ENCODE measurements at places on chromosomes 16 and 17. TPM values are rescaled to one million over a fixed set of nuclear protein-coding genes. Genes with fewer than 3 reads are reported as not detected.

DNA sequence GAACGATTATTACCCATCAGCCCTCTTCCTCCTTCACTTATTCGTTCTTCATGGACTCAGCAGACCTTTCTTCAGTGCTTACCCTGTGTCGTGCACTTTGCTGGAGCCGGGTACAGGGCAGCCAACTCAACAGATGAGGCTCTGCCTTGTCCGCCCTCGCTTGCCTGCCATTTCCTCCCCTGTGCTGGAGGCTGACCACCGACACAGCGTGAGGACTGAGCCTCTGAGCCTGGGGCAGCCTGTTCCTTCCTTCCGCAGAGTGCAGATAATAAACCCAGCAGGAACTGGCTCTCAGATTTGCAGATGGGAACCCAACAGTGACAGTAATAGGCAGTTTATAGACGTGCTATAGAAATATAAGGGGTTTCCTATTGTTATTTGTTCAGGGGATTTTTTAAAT, 7.0 kb upstream of the SLC39A11 start:
- H3K4me1 ChIP-seq: no peaks in the 10 kb centered on the region
- H3K4me3 ChIP-seq: no peak overlapping the region
- no peak overlapping the region for H3K27ac ChIP-seq
- no peaks in the 10 kb centered on the region for H3K36me3 ChIP-seq
- no peaks in the 10 kb centered on the region for H3K27me3 ChIP-seq

- no peak for DNase-seq
- no peaks in the 10 kb centered on the region for H3K27me3 ChIP-seq
Observed at GRCh38 chr17:33369149-33369548, 76.1 kb upstream of the ASIC2 start.

C17orf100 gene
- 3.2 TPM for total RNA-seq

DNA sequence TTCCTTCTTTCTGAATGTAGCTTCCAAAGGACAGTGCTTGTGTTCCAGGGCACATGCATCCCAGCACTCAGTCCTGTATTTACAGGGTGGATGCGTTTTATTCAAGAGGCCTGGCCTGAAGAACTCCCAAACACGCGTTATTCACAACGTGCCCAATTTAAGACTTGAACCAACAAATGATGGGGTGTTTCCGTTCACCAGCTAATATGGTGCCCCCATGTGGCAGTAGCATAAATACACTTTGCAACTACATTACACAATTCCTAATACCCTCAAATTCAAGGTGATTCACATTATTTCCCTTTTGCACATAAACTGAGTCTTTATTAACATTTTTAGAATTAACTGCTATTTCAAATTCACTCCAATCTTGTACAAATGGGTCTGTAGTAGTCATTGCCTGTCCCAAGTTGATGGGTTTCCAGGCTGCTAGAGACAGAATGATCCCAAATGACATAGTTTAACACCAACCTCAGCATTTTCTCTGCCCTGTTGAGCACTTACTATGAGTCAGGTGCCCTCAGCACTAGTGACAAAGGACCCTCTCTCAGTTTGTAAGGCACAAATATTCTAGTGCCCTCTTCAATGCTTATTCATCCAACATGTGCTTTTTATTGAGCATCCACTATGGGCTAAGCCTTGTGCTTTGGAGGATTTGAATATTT, 26.9 kb downstream of the HSD17B2 start:
- H3K4me3 ChIP-seq: no peak overlapping the region
- no peak overlapping the region for H3K27ac ChIP-seq
- no peaks in the 10 kb centered on the region for H3K27me3 ChIP-seq
- no peak for DNase-seq

DNA sequence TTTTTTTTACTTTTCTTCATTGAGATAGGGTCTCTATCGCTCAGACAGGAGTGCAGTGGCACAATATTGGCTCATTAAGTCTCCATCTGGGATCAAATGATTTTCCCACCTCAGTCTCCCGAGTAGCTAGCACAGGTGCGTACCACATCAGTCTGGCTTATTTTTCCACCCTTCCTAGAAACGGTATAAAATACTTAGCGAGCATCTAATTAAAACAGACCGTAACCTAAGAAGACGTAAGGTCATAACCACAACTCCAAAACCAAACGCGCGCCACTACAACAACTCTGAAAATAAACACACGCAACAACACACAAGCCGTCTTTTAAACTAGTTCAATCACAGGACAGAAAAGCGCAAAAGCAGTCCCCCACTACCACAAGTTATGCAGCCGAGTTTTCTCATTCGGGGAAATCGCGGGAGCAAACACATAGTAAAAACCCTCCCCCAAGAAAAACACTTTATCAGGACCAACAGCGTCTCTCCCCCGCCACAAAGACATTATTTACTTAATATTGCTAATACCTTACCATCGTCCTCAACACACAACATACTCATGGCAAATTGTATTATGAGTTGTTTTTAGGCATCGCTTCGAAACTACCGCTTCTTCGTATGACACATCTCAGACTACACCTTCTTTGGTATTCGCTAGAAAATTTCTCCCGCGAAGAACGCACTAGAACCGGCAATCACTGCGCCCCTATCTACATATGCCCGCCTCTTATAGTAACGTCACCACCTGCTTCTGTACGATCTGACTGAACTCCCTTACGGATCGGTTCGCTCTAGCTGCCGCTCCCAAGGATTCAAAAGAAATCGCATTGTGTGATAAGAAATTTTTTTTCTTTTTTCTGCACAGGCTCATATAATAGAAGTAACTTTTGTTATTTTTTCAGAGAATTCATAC, 32.8 kb downstream of the TEX14 start:
- no peaks in the 10 kb centered on the region for H3K27me3 ChIP-seq
- peak overlapping the region; percentile 59 for H3K27ac ChIP-seq
- H3K4me1 ChIP-seq: peaks cover 5% of the 10 kb centered on the region
- no peak for DNase-seq
- H3K4me3 ChIP-seq: peak overlapping the region; percentile 29
- H3K36me3 ChIP-seq: no peaks in the 10 kb centered on the region

DNA sequence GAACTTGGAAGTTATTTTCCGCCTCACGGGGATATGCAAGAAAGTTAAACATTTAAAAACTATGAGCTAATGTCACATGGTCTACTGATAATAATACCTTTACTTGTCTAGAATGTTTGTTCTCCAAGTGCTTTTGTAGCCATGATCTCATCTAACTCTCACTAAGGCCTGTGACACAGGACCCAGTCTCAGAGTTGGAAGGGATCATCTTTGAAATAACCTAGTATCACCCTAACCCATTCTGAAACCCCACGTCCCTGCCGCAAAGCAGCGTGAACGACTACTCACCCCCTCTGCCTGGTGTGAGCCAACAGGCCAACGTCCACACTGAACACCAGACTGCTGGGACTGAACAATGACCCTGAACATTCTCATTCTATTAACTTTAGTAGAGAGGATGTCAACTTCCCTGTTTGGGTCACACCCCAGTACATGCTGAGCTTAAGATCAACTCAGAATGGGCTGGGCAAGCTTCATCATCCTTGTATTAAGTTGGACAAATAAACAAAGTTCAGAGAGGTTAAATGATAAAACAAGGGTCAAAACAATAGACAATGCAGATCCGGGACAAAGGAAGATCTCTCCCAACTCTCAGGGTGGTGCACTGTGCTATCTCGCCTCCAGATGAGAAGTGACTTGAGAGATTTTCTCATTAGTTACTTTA, 54.8 kb upstream of the BCAR1 start:
- H3K27ac ChIP-seq: peak overlapping the region; percentile 90
- H3K36me3 ChIP-seq: peaks cover 5% of the 10 kb centered on the region
- peaks cover 39% of the 10 kb centered on the region for H3K4me1 ChIP-seq
- no peaks in the 10 kb centered on the region for H3K27me3 ChIP-seq

- H3K4me1 ChIP-seq: no peaks in the 10 kb centered on the region
- H3K27ac ChIP-seq: no peak overlapping the region
- DNase-seq: no peak
Observed at GRCh38 chr17:40170325-40170724, 6.9 kb upstream of the RAPGEFL1 start.

CYB5D1 gene
- 4.4 TPM for total RNA-seq

AKAP1 gene
- 94.3 TPM for total RNA-seq

DNA sequence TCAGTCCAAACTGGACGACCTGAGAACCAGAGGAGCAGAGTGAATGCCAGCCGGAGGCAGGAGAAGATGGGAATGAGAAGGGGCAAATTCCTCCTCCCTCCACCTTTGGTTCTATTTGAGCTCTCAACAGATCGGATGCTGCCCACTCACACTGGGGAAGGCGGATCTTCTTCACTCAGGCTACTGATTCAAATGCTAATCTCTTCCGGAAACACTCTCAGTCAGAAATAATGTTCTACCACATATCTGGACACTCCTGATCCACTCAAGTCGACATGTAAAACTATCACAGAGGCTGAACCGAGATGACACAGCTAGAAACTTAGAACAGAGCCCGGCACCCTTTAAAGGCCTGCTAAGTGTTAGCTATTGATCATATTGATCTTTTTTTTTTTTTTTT, 57.4 kb upstream of the GRIN2A start:
- no peaks in the 10 kb centered on the region for H3K36me3 ChIP-seq
- no peaks in the 10 kb centered on the region for H3K4me1 ChIP-seq
- H3K4me3 ChIP-seq: no peak overlapping the region
- no peaks in the 10 kb centered on the region for H3K27me3 ChIP-seq
- DNase-seq: no peak
- H3K27ac ChIP-seq: no peak overlapping the region

- DNase-seq: peak; percentile 93
- H3K4me1 ChIP-seq: peaks cover 18% of the 10 kb centered on the region
- H3K4me3 ChIP-seq: peak overlapping the region; percentile 79
- H3K27me3 ChIP-seq: no peaks in the 10 kb centered on the region
Observed at GRCh38 chr16:27202923-27203506, 311 bp upstream of the KDM8 start.

APOH gene
- not detected for total RNA-seq

DNA sequence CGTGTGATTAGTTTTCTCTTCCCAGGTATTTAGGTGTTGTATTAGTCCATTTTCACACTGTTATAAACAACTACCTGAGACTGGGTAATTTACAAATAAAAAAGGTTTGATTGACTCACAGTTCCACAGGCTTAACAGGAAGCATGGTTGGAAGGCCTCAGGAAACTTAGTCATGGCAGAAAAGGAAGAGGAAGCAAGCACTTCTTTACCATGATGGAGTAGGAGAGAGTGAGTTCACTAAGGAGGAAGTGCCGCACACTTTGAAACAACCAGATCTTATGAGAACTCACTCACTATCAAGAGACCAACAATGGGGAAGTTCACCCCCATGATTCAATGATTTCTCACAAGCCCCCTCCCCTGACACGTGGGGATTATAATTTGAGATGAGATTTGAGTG, 1343.7 kb upstream of the GOT2 start:
- no peak overlapping the region for H3K27ac ChIP-seq
- no peak for DNase-seq
- H3K36me3 ChIP-seq: no peaks in the 10 kb centered on the region

- H3K27ac ChIP-seq: no peak overlapping the region
- no peak for DNase-seq
- H3K4me3 ChIP-seq: no peak overlapping the region
- no peaks in the 10 kb centered on the region for H3K4me1 ChIP-seq
- H3K36me3 ChIP-seq: no peaks in the 10 kb centered on the region
Observed at GRCh38 chr16:48914070-48914469, 304.1 kb upstream of the N4BP1 start.

DYNLRB2 gene
- total RNA-seq: not detected

MPP3 gene
- 30.2 TPM for total RNA-seq

GRCh38 chr17:9240659-9241370, 219.5 kb downstream of the NTN1 start:
- H3K27ac ChIP-seq: peak overlapping the region; percentile 97
- H3K4me3 ChIP-seq: peak overlapping the region; percentile 77
- H3K36me3 ChIP-seq: no peaks in the 10 kb centered on the region
- no peaks in the 10 kb centered on the region for H3K27me3 ChIP-seq
- H3K4me1 ChIP-seq: peaks cover 60% of the 10 kb centered on the region
- no peak for DNase-seq

- DNase-seq: no peak
- H3K27ac ChIP-seq: no peak overlapping the region
- peaks cover 50% of the 10 kb centered on the region for H3K4me1 ChIP-seq
- no peaks in the 10 kb centered on the region for H3K36me3 ChIP-seq
- no peak overlapping the region for H3K4me3 ChIP-seq
Observed at GRCh38 chr17:75396025-75396424, 9.5 kb downstream of the GRB2 start.

DNA sequence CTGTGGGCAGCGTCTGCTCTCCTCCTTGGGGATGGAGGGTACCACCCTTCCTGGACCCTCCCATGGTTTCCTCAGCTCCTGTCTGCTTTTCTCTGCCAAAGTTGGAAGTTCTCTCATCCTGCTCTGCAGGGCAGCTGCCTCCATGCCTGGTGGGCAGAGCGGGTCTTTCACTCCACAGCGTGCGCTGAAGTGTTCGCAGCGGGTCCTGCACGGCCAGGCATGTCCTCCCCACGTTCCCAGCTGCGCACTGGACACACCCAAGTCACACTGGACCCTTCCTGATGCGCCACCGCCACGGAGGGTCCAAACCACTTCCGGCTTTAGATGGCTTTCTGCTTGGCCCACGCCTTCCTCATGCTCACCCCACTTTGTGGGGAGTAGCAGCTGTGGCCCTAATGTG, 33.7 kb upstream of the NPTX1 start:
- no peak overlapping the region for H3K4me3 ChIP-seq
- no peak for DNase-seq
- H3K4me1 ChIP-seq: no peaks in the 10 kb centered on the region
- H3K27me3 ChIP-seq: no peaks in the 10 kb centered on the region
- H3K36me3 ChIP-seq: no peaks in the 10 kb centered on the region

KRT20 gene
- not detected for total RNA-seq

DNA sequence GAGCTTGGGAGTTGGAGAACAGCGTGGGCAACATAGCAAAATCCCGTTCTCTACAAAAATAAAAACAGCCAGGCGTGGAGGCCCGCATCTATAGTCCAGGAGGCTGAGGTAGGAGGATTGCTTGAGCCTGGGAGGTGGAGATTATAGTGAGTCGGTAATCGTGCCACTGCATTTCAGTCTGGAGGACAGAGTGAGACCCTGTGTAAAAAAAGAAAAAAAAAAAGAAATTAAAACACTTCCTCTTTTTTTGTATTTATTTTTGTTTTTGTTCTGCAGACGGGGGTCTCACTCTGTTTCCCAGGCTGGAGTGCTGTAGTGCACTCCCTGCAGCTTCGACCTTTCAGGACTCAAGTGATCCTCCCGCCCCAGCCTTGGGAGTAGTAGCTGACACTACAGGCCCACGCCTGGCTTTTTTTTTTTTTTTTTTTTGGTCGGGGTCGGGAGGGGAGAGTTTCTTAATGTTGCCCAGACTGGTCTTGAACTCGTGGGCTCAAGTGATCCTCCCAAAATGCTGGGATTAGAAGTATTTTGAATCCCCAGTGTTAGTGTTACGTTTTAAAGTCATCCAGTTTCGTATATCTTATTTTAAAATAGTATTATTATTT, 1.5 kb downstream of the IST1 start:
- DNase-seq: no peak
- H3K36me3 ChIP-seq: no peaks in the 10 kb centered on the region
- H3K27ac ChIP-seq: peak overlapping the region; percentile 99
- H3K27me3 ChIP-seq: no peaks in the 10 kb centered on the region
- H3K4me1 ChIP-seq: peaks cover 58% of the 10 kb centered on the region

TEKT1 gene
- total RNA-seq: not detected

ATP1B2 gene
- 2.7 TPM for total RNA-seq

NUP85 gene
- total RNA-seq: 33.9 TPM

DNA sequence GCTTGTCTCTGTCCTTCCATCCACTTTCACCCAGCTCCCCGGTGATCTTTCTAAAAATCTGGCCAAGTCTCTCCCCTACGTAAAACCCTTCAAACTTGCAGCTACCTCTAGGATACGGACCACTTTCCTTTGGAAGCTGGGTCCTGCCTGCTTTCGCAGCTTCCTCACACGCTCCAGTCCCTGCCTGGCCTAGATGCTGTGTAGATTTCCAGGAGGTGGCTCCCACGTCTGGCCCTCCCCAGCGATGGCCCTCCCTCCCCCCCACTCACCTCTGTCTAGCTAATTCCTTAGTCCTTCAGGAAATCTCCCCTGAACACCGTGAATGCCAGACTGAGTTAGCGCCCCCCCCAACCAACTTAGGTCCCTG, 579 bp upstream of the LRRC59 start:
- H3K4me3 ChIP-seq: peak overlapping the region; percentile 94
- no peak for DNase-seq
- peaks cover 34% of the 10 kb centered on the region for H3K4me1 ChIP-seq
